GM12891 (cell line): ENCODE measurements at places on chromosomes 3 and 15.
A peak's percentile ranks its signal among the peaks of the same experiment; 100 is the strongest.

DNA sequence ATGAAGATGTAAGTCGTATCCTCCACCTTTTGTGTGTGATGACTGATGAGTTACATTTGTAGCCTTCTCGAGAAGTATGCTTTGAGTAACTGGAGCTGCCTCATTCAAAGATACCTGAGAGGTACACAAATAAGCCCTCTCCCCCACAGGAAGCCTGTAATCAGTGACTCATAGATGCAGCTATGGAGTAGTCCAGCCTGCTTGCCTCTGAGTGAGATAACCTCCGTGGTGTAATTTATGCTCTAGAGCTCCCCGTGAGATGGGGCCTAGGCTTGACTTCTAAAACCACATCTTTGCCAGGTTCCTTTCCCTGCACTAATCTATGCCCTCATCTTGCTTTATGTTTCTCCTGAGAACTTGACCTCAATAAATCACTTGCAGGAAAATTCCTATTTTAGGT, 291.7 kb downstream of the SUCLG2 start:
- DNase-seq: no peak

- no peak for DNase-seq
Observed at GRCh38 chr3:81782585-81782984, 21.1 kb upstream of the GBE1 start.

DNA sequence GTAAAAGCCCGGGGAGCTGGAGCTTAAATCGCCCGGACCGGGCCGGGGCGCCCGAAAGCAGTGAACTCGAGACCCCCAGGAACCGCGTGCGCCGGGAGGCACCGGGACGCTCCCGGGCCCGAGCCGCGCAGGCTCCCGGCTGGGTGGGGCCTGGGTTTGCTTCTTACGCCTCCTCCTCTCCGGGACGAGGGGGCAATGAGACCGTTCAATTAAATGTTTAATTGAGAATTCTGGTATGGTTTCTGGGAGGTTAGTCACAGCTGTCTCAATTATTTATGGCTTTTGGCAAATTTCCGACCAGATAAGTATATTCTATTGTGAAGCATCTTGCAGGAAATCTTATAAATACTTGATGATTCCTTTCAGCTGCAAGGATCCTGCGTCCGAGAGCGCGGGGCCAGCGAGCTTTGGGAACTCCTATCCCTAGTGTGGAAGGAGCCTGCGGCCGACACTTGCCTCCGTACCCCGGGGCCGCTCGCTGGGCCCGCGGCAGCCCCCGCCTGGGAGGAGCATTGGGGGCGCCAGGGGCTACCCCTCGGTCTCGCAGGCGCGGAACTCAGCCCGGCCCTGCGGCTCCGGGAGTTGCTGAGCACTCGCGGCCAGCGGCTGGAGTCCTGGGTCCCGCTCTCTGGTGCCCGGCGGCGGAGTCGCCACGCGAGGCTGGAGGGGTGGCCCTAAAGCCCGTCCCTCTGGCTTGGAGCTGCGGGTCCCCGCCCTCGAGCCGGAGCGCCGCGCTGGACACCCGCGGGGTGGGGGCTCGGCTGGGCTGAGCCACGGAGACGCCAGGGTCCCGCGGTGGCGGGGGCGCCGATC, 10.3 kb downstream of the ISL2 start:
- DNase-seq: no peak

DNA sequence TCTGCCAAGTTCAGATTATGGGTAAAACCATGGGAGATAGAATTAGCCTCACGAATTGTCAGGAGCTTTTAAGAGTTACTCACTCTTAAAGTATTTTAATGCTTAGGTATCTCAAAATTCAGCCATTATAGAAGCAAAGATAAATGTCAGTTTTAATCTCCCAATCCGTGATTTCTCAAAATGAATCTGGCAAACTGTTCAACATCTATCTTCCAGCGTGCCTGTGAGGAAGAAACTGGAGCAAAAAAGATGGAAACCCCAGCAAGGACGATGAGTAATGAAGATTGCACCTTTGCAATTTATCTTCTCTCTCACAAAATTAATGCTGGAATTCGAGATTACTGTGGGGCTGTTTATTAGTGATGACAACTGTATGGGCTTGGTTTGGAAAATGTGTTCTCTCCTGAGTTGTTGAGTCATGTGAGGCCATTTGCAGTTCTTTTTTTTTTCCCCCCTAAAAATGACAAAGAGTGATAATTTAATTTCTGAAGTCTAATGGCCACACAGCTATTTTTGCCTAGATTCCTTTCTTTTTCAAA, 70.5 kb downstream of the PYDC2 start:
- no peak for DNase-seq

GRCh38 chr15:61910839-61911369, 149.3 kb downstream of the VPS13C start:
- DNase-seq: no peak

- DNase-seq: no peak
Observed at GRCh38 chr15:73921254-73921925, 4.9 kb upstream of the LOXL1 start.

DNA sequence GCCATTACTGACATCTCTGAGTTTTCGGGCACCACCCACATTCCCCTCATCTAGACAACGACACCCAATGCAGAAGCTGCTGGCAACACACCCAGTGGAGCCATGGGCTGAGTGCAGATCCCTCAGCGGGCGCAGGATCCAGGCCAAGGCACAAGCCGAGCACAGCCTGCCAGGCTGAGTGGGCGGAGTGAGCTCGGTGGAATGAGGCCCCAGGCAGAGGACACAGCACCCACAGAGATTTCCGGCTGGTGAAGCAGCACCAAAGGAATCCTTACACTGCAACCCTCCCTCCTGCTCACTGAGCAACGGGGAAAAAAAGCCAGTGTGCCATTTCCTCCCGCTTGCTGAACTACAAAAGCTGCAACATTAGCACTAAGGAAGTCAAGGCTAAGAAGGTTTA, 34.3 kb downstream of the ZMAT3 start:
- DNase-seq: no peak

DNA sequence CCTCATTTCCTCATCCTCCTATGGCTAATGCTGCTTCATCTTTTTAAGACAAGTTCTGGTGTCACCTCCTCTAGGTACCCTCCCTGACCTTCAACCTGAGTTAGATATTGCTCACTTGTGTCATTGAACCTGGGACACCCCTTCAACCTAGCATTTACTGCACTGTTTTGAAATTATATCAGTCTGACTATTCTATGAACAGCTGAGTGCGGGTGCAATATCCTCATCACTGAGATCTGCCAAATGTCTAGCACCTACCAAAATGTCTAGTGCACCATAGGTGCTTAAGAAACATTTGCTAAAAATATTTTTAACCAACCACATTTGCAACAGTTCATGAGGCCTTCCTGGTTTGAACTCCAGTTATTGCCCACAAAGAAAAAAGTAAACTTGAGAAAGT, 34.5 kb downstream of the RETNLB start:
- DNase-seq: no peak

- DNase-seq: no peak
Observed at GRCh38 chr3:126896067-126896441, 86.9 kb upstream of the PLXNA1 start.

GRCh38 chr3:18423401-18424212, 1.5 kb downstream of the SATB1 start:
- DNase-seq: peak; percentile 6

DNA sequence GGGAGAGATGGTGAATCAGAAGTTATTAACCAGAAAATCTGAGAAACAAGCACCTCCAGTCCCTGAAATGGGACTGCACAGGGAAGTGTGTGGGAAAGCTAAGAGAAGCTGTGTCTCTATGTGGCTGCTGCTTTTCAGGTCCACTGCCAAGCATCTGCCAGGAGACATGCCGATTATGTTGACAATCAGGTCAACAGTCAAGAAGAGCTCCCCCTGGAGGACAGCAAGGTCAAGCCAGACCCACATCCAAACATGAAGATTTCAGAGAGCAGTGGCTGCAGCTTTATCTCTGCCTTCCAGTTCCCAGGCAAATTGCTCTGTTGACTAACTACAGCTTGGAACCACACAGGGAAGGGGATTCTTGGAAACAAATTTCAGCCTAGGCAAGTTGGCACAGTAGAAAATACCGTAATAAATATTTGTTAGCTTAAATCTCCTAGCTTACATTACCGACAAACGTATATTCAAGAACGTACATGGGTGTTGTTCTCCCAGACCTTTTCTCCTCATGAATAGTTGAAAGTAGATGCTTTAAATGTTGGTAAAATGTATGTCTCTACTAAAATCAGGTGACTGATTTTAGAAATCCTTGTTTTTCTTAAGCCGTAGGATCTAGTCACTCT, 394.5 kb upstream of the RARB start:
- peak; percentile 14 for DNase-seq

DNA sequence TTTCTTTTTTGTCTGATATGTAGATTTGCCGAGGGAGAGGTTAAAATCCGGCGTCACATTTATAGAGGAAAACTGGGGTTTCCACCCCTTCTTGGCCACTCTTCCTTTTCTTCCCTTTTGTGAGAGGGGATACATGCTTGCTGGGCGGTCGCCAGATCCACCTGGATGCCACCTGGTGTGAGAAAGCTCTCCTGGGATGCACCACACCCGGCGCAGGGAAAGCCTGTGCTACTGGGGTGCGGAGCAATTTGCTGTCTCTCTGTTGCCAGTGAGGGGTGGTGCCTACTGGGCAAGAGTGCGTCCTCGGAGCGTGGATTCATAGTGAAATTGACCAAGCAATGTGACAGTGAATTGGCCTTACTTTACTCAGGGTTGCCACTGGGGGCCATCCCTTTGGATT, 2.5 kb upstream of the RGMA start:
- no peak for DNase-seq

DNA sequence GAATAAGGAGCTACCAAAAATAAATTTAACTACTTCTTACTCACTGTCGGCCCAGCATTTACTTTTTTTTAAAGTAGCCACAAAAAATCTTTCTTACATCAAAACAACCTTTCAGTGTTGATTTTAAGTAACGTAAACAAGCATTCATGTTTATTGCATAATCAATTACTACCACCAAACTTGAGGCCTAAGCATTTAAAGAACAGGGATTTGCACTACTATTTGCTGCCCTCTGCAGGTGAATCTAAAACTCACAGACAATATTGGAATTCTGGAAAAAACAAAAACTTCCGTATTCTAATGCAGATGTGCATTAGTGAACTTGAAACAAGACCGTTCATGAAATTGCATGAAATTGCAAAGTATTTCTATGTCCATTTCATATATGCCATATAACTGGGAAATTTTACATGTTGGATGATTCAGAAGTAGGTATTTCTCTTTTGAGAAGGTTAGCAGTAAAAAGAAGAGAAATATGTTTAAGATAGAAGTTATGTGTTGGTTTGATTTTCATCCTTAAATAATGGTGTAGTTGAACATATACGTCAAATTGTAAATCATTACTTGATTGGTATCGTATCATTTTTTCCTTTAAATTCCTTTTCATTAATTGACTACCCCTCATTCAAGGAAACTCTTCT, 55.6 kb downstream of the CGGBP1 start:
- no peak for DNase-seq

- no peak for DNase-seq
Observed at GRCh38 chr3:148903022-148903442, 37.9 kb downstream of the CPA3 start.

DNA sequence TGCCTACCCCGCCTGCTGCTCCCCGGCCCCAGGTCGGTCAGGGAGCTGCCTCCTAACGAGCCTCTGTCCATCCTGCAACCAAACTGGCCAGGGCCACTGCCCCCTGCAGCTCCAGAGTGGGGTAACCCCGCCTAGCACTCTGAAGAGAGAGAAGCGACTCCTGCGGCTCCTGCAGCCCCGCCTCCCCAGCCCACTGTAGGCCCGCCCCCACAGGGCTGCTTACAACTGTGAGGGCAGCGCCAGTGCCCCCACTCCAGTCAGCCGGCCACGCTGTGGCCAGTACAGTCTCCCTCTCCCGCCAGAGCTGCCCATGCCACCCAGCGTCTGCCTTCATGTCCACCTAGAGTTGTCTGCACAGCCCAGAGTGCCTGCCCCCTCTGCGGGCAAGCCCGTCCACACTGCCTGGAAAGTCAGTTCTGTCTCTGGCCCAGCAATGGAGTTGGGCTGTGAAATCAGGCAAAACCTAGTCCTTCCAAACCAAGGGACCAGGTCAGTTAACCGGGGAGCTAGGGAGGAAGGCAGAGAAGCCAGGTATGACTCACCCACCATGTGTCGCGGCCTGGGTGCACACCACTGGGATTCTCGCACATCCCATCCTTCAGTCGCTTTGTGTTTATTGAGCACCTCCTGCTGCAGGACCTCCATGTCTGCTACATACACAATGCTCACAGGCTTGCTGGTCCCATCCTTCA, 2.4 kb downstream of the UCN2 start:
- peak; percentile 67 for DNase-seq

DNA sequence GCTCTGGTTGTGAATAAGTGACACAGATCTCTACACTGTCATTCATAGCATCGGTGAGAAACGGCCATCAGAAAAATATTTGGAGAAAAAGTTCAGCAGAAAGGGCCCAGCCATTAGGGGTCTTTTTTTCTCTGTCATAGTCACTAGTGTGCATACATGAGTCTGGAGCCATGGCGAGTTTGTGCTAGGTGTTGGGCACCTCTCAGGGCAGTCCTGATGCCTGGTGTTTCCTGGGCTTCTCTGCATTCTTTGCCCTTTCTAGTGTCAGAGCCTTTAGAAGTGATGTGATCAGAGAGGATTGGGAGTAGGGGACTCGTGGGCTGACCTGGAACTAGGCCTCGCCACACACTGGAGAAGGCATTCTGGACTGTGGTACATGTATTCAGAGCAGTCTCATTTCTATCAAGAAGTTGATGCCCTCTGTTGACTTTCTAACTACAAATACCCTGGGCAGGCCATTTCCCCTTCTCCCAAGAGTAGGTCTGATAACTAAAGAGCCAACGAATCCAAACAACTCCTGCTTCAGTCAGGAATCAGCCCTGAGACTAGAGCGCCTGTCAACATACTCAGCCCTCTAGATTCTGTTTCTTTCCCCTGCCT, 1.6 kb downstream of the KY start:
- no peak for DNase-seq

GRCh38 chr3:194785315-194785714, 99.6 kb downstream of the FAM43A start:
- DNase-seq: no peak

- no peak for DNase-seq
Observed at GRCh38 chr3:49656541-49657112, 17.5 kb upstream of the APEH start.

- DNase-seq: no peak
Observed at GRCh38 chr3:110903771-110904519, 167.7 kb upstream of the NECTIN3 start.
